8988T (cell line): ENCODE measurements at places on chromosomes 12 and 14.

- DNase-seq = no peak
Observed at GRCh38 chr12:75360920-75361319, 26.4 kb downstream of the GLIPR1L1 start.

DNA sequence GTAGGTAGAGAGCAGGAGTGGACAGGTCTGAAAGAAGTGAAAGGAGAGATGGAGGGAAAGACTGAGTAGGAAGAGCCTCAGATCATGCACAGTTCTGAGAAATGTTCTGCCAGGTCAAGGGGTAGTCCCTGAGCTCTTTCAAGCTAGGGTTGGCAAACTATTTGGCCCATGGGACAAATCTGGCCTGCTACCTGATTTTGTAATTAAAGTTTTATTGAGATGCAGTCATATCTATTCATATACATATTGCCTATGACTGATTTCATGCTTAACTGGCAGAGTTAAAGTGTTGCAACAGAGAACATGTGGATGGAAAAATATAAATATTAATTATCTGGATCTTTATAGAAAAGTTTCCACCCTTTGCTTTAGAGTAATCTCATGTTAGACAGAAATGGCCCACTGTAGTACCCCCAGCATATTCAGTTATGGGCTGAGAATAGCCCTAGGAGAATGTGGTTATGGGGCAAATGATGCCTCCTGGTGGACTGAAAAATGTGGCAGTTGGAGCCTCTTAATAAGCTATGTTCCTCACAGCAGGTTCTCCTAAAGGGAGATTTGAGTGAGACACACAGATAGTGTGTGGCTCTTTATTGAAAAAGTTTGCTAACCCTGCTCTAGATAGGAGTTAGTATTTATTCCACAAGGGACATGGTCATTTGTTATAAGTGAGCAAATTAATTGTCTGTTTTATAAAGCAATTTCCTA lies 476.9 kb downstream of the LRIG3 start:
- DNase-seq = no peak

DNA sequence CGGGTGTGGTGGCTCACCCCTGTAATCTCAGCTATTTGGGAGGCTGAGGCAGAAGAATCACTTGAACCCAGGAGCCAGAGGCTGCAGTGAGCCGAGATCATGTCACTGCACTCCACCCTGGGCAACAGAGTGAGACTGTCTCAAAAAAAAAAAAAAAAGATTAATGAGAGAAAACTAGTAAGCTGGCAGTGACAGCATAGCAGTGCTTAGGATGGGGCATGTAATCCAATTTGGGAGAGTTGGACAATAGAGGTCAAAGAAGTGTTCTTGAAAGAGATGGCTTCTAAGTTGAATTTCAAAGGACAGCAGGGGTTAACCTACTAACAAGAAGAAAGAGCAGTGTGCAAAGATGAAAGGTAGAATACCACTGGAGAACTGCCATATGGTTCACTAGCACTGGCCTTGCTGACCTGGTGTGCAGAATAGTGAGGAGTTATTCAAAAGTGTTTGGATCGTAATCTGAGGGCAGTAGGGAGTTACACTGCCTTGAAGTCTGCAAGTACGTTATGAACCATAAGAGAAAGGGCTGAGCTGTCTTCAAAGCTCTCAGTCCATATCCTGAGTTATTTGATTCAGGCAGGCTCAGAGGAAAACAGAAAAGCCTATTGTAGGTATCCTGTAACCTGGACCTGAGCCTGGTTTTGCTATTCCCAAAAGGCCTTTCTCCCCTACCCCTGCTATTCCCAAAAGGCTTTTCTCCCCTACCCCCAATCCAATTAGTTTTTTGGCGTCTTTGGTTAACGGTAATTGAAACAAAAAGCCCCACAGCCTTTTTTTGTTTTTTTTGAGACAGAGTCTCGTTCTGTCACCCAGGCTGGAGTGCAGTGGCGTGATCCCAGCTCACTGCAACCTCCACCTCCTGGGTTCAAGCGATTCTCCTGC lies 3.4 kb downstream of the XPOT start:
- DNase-seq = no peak

DNA sequence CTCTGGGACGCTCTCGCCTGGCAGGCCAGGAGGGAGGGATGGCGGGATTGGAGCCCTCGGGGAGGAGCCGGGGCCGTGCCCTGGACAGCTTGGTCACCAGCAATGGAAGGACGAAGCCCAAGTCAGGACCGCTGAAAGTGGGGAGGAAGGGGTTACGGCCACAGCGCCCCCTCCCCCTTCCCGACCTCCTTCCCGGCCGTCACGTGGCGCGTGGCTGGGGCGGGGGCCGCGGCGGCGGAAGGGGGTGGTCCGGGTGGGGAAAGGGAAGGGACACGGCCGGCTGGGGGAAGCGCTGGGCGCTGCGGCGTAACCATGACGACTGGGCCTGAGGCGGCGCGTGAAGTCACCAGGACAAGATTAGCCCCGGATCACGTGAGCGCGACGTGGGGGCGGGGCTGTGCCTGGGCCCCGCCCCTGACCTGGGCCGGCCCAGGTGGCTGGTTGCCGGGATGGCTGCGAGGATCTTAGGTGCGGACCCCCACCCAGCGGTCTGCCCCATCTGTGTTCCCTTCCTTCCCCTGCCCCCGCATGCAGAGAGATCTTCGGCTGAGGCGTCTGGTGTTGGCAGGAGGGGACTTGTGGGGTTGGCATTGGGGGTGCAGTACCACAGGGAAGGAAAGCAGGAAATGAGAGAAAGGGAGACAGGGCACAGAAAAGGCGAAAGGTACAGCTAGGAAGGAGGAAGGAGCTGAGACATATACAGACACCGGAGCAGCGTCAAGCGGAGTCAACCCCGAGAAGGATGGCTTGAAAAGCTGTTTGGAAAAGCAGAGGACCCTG lies 6.2 kb downstream of the MAP3K12 start:
- peak; percentile 67 for DNase-seq

DNA sequence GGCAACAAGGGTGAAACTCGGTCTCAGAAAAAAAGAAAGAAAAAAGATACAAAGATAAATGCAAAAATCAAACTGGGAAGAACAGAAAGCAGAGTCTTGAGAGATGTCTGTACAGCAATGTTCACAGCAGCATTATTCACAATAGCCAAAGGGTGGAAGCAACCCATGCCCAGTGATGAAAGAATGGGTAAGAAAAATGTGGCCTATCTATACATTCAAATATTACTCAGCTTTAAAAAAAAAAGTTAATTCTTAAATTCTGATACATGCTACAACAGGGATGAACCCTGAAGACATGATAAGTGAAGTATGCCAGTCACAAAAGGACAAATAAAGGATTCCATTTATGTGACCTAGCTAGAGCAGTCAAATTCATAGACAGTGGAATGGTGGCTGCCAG lies 33.7 kb downstream of the SPPL3 start:
- no peak for DNase-seq

- no peak for DNase-seq
Observed at GRCh38 chr12:127145241-127145928, 1121.6 kb upstream of the TMEM132C start.

DNA sequence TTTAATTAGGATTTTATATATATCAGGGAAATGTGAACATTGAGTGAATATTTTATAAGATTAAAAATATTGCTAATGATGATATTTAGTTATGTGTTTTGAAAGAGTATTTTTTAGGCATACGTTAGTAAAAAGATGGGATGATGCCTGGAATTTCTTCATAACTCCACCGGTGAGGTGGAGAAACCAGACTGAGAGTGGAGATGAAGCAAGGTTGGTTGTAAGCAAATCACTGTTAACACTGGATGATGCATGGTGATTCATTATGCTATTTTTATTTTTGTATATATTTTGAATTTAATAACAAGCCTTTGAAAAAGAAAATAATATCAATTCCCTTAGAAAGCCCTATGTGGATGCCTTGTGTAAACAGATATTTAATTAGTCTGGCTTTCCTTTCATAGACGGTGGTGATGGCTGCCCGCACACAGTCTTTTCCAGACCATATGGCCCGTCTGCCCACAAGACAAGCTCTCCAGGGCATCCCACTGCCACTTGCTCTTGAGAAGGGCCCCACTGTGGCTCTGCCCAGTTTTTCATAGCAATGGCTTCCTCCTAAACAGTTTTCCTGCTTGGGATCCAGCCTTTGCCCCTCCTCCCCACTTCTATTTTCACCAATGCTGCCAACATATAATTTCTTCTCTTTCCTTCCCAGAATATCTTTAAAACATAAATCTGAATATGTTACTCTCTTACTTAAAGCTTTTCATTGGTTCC lies 95.4 kb downstream of the HELB start:
- no peak for DNase-seq

- DNase-seq = no peak
Observed at GRCh38 chr12:89864411-89864810, 155.8 kb upstream of the ATP2B1 start.

DNA sequence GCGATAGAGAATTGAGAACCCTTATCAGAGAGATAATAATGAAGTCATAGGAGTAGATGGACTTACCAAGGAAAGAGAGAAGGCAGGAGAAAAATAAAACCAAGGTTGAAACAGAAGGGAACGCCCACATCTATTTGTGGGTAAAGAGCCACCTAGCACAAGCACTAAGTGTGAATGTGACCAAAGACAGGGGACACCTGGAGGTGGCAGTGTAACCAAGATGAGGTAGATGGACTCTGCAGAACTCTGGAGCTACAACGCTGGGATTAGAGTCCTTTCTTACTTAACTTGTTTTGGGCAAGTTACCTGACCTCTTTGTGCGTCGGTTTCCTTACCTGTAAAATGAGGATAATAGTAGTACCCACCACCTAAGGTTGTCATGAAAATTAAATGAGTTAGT lies 101.9 kb downstream of the SLC5A8 start:
- no peak for DNase-seq

GRCh38 chr12:51322452-51322851 lies 1.5 kb downstream of the BIN2 start:
- DNase-seq = no peak

- no peak for DNase-seq
Observed at GRCh38 chr12:115044073-115044472, 360.1 kb upstream of the TBX3 start.

DNA sequence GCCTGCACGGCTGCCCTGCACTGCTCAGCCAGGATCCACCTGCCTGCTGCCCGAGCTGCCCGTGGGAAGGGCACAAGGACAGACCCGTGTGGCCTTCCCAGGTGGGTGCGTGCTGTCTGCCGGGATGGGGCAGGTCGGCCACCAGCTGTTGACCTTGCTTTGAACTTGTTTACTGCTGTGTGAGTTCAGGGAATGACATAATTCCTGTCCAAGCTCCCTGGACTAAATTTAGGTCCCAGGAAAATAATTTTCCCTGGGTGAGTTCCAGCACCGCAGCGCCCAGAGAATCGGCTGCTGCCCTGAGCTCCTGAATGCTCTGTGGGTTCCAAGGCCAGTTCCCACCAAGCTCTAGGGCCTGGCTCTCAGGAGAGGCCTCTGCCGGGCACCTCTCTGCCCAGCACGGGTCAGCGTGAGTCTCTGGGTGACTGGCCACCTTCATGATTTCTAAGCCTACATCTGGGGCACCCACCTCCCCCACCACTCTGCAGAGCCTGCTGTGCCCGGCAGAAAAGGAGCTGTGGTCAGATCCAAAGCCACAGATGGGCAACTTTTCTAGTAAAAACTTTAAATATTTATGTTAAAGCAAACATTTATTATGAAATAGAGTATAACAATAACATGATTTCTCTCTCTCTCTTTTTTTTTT lies 27.2 kb upstream of the MLXIP start:
- DNase-seq = no peak

- DNase-seq = no peak
Observed at GRCh38 chr12:14126692-14127091, 145.3 kb upstream of the GRIN2B start.

- no peak for DNase-seq
Observed at GRCh38 chr12:109289004-109289403, 20.1 kb downstream of the FOXN4 start.

DNA sequence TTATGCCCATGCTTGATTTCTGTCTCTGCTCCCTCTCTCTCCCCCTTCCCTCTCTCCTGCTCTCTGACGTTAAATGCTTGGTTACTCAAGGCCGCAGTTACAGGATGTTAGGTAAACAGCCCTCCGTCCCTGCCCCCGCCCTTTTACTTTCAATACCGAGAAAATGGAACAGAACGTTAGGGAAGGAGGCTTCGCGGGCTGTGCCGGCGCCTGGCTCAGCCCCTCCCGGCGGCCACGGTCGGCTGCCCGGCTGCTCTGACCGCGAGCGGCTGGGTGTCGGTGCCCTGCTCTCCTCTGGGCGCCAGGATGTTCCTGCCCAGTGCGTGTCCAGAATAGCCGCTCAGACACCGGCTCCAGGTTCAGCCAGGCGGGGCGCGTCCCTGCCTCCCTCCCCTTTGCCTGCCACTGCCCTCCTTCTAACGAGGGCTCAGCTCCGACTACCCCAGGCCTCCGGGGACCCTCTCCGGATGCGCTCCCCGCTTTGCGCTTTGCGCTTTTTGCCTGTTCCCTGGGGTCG lies 166.1 kb downstream of the ADCK1 start:
- peak; percentile 35 for DNase-seq

DNA sequence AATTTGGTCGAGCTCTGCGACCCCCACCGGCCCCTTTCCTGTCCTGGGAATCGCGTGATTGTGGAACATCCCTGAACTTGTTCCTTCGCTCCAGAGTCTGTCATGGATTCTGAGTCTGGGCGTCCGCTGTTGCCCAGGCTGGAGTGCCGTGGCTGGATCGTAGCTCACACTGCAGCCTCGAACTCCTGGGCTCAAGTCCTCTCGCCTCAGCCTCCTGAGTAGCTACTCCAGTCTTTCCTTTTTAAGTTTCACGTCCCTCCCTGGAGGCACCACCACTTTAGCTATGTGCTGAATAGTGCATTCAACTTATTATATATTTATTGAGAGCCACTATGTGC lies 698 bp downstream of the ACOT6 start:
- no peak for DNase-seq

GRCh38 chr14:67409461-67409860 lies 2.5 kb downstream of the PLEK2 start:
- no peak for DNase-seq

GRCh38 chr14:77071938-77072388 lies 26.1 kb upstream of the CIPC start:
- no peak for DNase-seq

DNA sequence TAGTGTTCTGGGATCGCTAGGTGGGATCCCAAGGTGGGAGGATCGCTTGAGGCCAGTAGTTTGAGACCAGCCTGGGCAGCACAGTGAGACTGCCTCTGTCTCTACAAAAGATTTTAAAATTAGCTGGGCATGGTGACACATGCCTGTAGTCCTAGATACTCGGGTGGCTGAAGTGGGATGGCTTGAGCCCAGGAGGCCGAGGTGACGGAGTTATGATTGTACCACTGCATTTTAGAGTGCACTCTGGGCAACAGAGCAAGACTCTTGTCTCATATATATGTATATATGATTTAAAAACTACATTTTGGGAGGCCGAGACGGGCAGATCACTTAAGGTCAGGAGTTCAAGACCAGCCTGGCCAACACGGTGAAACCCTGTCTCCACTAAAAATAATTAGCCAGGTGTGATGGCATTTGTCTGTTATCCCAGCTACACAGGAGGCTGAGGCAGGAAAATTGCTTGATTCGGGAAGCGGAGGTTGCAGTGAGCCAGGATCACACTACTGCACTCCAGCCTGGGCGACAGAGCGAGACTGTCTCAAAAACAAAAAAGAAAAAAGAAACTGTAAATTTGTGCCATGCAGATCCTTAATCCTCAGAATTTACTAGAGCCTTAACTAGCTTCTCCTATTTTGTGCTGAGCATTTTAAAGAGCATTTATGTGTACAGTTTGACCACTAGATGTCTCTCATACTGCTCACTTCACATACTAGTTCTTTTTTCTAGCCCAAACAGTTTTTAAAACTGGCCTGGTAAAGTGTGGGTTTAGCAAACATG lies 114.8 kb downstream of the MON2 start:
- no peak for DNase-seq
